KG1 (cell line): ENCODE measurements at places on chromosomes 13 and 19.

DNA sequence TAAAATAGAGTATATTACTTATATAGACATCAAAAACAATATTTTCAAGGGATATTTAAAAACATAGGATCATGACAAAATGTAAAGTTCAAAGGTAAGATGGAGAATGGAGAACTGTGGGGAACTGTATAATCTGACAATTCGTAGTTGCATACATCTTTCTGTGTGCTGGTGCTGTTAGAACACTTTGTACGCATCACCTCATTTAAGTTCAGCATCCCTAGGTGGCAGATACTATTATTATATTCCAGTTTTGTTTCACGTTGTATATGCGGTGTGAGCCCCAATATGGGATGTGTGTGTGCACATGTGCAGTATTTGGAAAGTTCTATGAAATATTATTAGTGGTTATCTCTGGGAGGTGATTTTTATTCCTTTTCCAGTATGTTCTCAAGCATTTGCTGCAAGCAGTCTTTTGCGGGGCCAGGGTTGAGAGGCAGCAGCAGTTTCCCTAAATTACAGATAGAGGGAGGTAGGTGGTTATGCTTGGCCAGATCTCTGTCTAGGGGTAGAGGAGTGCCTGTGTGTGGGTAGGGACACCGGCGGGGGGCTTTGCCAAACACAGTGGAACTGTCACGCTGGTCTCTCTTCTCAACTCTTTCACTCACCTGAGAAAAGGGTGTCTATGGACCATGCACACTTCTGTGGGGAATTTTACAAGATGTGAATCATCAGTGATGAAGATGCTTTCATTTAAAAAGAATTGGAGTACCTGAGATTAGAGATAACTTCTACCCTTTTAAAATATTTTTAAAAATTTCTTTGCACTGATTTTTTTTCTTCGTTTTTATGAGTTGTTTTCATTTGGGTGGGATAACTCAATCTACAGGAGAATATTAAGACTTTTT, 55.6 kb upstream of the ALOX5AP start:
- no peak for DNase-seq

GRCh38 chr13:60335531-60335930, 61.5 kb upstream of the TDRD3 start:
- DNase-seq: no peak

GRCh38 chr13:99659866-99660554, 158.7 kb downstream of the TM9SF2 start:
- DNase-seq: no peak

DNA sequence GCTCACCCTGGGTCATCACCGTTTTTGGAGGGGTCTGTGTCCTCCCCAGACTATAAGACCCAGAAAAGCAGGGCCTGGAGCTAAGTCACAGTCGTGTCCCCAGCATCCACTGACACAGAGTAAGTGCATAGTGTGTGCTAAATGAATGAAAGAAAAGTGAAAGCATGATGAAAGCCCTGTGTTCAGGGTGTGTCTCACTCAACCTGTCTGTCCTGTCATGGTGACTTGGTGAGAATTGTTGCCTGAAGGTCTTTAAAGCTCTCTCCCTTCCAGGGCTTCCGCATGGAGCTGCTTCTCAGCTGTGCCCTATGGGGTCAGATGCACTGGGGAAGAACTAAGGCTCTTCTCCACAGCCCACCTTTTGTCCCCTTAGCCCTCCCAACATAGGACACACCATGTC, 20.5 kb upstream of the IGFL1 start:
- DNase-seq: no peak

DNA sequence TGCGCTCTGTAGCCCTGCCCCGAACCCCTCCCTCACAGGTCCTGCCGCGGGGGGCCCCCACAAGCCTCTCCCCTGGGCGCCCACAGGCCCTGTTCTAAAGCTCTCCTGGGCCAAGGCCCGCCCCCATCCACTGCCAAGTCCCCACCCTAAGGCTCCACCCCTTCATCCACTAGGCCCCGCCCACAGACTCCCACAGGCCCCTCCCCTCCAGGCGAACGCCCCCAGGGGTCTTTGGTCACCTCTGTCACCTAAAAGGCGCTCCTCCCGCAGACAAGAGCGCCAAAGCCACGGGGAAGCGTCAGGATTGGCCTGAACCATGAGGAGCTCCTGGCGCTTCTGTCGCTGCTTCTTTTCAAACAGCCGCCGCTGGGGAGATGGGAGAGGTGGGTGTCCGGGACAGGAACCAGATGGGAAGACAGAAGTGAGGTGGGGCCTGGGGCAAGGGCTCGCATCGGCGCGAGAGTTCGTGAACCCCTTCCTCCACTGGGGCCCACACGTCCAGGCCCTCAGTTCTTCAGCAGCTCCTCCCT, 2.3 kb downstream of the TULP2 start:
- no peak for DNase-seq

- DNase-seq: no peak
Observed at GRCh38 chr19:15432018-15432494, 13.3 kb upstream of the AKAP8L start.

DNA sequence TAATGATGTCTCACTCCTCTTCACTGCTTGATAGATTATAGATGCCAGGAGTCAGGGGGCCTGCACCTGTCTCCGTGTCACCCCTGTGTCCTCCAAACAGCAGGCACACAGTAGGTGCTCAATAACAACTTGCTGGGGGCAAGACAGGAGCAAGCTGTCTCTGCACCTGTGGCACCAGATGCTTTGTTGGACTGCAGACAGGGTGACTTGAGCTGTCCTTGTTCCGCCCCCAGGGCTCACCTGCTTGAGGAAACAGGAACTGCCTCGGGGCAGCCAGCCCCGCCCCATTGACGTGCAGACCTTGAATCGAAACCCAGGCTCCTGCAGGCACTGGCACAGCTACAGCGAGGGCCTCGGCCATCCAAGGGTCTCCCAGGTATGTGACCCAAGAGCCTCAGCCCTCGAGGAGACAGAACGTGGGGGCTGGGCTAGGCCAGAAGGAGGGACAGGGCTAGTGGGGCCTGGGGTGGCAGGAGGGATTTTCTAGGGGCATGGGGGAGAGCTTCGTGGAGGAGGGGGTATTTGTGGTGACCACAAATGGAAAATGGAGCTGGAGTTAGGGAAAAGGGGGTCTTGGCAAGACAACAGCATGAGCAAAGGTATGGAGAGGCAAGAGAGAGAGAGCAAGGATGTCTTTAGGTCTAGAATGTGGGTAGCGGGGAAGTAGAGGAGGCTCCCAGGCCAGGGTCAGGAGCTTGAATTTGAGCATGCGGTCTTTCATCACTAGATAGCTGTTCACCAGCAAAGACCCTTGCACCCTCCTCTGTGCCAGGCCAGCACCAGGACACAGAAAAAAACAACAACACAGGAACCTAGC, at the start of gene HSH2D:
Gene HSH2D (plus strand): TSS at position 287 of the 817 bp plus-strand sequence. CDS start 5,066 bp downstream, outside the sequence.
- peak; percentile 30 for DNase-seq
